Liver (tissue), 10 donors: ENCODE measurements at places on chromosomes 11 and 22. TPM values are rescaled to one million over a fixed set of nuclear protein-coding genes. Genes with fewer than 3 reads are reported as not detected.

DNA sequence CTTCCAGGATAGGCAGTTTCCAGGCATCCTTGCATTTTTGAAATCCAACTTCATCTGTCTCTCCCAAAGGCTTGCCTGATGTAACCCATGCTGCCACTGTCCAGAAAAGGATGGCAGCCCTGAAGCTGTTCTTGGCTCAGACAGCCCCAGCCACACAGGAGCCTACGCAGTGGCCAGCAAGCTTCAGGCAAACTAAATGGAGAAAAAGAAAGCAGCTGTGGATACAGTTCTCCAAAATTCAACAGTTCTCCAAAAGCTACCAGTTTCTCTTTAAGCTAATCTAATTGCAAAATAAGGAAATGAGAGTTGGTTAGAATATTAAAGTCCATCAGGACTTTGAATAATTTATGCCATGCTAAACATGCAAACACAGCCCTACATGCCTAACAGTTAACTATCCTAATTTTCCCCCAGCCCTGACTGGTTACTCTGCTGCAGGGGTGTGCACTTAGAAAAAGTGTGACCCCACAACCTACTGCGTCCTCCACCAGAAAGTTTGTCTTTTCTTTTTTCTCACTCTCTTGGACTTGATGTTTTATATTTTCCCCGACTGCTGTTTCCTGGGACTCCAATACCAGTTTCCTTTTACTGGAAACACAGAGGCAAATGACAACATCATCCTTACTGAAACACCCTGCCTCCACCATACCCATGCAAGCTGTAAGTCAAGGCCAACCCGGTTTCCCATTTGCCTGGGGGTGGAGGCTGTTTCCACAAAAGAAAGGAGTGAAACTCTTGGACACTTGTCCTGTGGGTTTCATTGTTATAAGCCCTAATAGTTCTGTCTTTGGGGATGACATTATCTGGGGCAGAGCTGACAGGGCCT is 69.1 kb upstream of the OR5AN1 start:
- DNase-seq = no peak

- DNase-seq = no peak
Measured at GRCh38 chr11:96196181-96196662, 146.8 kb downstream of the MAML2 start.

DNA sequence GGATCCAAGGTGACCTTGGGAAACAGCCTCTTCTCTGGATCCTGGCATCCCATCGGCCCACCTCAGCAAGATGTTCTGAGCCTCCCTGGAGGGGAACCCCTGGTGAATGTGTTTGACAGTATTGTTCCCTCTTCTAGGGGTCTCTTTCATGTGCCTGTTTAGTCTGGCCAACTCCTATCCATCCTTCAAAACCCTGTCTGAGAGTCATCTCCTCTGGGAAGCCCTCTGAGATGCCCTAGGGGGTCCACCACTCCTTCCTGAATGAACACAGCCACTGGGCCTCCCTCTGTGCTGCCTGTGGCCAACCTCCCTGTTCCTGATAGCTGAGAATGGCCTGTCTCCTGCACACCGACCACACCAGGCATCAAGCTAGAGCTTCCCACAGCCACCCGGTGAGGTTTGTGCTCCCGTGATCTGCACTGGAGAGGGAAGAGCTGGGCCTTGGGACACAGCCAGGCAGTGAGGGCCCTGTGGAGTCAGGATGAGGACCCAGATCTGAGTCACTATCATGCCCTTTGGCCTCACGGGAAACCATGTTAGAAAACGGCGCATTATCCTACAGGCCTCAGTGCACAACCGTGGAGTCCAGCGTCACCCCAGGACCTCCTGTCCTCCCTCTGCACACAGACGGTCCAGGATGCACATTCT is 8.8 kb downstream of the WNT7B start:
- DNase-seq = no peak

DNA sequence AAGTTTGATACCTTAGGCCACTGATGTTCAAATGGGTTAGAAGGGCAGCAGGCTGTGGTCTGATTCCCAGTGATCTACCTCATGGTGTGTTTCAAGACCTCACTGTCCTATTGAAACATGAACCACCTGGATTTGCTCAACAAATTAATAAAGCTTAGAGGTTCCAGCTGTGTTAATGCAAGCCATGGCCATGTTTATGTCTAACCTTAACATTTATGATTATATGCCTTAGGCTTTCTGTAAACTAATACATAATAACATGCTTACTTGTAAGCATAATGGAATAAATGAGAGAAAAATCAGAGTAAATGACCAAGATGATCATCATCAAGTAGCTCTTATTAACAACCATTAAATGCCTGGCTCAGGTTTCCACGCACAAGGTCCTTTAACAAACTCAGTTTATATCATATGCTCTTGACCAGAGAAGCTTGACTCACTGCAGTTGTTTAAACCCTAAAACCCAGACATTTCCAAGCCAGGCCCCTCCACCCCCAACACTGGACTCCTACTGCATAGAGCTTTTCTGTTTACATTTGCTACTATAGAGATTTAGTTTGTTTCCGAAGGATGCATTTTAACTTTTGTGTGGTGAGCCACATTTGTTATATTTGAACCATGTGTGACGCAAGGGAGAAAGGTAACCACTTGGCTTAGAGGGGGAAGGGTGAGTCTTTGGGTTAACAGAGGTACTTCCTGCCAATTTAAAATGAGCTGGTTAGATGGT is 43.7 kb downstream of the KREMEN1 start:
- no peak for DNase-seq

The OPCML gene
- polyA plus RNA-seq = 0.01 TPM

GRCh38 chr11:11400635-11401232 is 47.7 kb upstream of the CSNK2A3 start:
- no peak for DNase-seq

- no peak for DNase-seq
Measured at GRCh38 chr11:70669871-70670675, 271.7 kb downstream of the CTTN start.

GRCh38 chr22:23113847-23114720 is 27.7 kb downstream of the RSPH14 start:
- DNase-seq = no peak

DNA sequence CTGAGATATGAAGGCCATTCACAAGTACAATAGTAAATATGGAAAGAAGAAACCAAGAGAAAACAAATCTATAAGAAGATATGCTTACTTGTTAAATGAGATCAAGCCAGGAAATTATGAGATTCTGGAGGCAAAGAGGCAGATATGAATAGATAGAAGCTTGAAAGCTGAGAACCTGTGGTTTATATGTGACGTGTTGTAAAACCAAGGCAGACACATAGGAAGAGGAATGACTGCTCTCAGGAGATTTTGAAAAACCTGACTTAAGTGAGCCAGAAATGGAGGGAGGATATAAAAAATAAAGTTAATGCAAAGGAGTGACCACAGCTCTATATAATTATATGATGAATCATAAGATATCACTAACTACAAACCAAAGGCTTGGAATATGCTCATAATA is 1160.5 kb upstream of the CNTN5 start:
- no peak for DNase-seq

DNA sequence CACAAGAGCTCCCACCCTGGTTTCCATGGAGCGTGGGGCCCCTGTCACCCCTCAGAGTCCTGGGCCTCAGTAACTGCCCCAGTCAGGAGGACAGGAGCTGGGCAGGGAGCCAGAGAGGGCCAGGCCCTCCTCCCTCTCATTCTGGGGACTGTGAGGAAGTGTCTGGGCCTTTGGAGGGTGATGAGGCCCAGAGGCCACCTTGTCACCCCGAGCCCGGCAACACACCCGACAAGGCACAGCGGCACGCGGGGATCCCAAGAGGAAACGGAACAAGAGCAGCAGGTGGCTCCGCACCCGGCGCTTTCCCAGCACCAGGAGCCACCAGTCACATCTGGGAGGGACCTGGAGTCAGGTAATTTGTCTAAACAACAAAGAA is 72.1 kb downstream of the CELSR1 start:
- no peak for DNase-seq

GRCh38 chr11:1402355-1403077 is 12.8 kb downstream of the BRSK2 start:
- DNase-seq = no peak

The PTDSS2 gene
- 5.1 TPM for polyA plus RNA-seq

The TREH gene
- 1.2 TPM for polyA plus RNA-seq

The PKNOX2 gene
- polyA plus RNA-seq = 0.29 TPM

DNA sequence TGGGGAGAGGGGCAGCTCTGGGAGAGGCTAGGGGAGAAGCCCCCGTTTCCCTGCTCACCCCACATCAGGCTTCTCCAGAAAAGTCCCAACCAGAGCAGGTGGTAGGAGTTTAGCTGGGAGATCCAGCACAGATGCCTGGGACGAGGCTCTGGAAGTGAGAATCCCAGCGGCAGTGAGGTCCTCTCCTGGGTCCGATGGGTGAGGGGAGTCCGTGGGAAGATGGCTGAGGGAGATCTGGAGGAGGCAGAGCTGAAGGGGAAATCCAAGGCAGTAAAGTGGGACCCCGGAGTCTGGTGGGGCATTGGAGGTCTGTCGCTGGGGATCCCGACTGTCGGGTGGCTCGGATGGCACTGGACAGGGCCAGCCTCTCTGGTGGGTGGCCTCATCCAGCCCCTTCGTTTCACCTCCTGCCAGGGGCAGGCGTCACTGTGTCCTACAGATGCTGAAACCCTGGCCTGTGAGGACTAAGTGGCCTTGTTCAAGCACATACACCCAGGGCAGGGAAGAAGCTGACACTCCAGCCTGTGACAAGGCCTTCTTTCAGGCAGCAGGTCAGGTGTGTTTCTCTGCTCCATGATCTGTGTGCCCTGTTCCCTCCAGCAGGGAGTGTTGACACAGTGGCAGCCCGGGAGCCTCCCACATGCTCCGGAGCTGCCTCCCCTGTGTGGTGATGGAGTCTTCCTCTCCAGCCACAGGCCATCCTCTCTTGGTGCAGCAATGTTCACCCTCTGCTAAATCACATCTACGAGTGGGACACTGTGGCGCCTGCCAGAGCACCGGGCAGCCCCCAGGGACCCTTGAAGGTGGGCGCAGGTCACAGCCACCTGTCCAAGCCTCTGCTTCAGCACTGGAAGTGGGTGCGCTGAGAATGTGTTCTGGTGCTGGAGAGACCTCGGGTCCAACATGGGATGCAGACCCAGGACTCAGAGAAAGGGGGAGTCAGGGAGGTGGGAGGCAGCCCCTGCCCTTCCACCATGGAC is 850.8 kb downstream of the BRD1 start:
- DNase-seq = no peak

DNA sequence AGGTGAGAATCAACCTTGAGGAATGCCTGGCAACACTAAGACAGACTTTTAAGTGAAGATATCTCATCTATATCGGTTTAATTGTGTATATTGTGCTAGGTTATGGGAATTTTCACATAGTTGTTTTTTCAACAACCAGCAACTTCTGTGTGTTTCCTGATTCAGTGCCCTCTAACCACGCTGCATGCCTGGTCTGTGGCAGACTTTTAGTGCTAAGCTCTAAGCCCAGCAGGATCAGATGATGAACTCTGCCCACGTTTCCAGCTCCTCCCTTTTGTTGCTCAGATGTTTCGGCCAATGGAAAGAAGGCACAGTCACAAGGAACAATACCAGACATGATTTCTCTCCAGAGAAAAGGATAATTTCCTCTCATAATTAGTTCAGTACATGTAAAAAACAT is 1.4 kb upstream of the VWA5A start:
- DNase-seq = no peak

The TRIM29 gene
- 0.89 TPM for polyA plus RNA-seq

DNA sequence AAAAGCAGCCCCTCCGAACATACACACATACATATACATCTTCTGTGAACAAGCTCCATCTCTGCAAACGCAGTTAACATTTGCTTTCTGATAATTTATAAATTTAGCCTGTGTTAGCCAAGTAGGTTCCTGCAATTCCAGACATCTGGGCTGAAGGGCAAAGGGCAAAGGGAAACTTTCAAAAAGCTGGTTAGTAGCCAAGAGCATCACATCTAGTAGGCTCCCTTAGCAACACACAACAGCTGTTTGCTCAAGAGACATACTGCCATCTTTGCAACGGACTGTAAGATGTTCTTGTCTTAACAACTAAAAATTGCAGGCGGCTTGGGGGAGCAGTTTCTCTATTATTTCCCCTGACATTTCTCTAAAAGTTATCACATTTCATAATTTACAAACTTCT is 134.9 kb downstream of the RBFOX2 start:
- no peak for DNase-seq

DNA sequence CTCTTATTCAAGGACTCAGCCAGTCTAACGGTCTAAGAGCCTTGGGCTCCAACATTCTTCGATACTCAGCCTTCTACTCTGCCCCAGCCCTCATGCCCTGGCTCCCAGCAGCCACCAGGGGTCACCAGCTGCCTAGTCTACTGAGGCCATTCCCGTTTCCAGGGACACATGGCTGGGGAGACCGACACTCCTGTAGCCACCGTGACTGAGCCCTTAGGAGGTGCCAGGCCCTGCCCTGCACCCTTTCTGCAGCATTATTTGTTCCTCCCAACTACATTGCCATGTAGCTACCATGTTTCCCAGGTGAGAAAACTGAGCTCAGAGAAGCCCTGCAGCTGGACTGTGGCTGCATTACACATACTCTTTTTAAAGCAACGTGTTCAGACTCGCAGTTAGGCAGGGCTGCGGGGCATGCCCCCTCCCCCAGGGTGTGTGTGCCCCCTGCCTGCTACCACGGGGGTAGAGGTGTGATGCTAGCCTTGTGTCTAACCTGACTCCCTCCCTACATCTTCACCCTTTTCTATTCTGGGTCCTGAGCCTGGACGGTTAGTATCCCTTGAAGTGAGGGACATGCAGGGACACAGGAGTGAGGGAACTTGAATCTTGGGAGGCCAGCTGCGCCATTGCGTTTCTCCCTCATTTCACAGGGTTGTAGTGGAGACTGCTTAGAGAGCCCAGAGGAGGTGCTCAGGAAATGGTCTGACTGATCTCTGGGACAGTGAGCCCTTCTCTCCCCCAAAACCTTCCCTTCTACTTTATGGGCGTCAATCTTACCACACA is 17.5 kb downstream of the ATG16L2 start:
- peak; percentile 78 for DNase-seq
